ENCODE measurements at places on chromosomes 5 and 9.

DNA sequence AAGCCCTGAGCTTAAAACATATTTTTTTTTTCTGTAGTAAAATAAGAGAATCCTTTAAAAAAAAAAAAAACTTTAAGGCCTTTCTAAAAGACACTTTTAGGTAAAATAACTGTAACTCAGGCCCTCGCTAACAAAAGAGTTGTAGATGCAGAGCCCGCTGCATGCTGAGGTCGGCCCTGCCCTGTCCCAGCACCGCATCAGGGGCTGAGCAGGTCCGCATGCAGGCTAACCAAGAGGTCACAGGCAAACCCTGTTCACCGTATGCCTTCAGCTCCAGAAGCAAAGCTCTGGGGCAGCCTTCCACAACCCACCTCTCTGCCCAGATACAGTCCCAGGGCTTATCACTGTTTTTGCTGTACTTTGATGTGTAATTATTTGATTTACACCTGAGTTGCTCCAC is 216.1 kb downstream of the GNA14 start:
- peaks cover 3% of the 10 kb centered on the region for H3K4me1 ChIP-seq
- no peaks in the 10 kb centered on the region for H3K27me3 ChIP-seq
- H3K4me3 ChIP-seq = no peak overlapping the region

DNA sequence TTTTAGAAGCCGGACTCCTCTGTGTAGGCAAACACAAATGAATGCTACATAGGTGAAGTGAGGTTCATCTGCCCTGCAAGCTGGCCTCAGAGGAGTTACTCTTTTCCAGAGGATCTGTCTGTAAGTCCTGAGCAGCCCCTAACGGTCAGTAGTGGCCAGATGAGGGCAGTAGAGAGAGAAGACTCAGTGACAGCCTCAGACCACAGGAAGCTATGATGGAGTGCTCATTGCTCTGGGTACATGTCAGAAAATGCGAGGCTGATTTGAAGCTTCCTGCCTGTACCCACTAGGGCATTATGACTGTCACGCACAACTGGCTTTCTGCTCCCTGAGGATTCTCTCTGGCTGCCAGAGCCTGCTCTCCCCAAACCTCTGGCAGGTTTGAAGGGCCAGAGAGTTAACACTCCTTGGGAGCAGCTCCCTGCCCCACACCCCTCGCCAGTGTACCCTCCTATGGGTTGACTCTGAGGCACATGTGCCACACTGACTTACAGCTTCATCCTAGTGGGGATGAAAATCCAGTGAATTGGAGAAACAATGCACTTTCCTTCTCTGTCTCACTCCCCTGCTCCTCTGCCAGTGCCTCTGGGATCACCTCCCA is 141.5 kb downstream of the GABRG2 start:
- H3K36me3 ChIP-seq = no peaks in the 10 kb centered on the region
- H3K27ac ChIP-seq = no peak overlapping the region

- DNase-seq = no peak
- no peaks in the 10 kb centered on the region for H3K27me3 ChIP-seq
- no peaks in the 10 kb centered on the region for H3K36me3 ChIP-seq
- no peak overlapping the region for H3K4me3 ChIP-seq
- H3K4me1 ChIP-seq = no peaks in the 10 kb centered on the region
- H3K27ac ChIP-seq = no peak overlapping the region
These were observed 291.6 kb upstream of the C9orf72 start for GRCh38 chr9:27864644-27865438.

DNA sequence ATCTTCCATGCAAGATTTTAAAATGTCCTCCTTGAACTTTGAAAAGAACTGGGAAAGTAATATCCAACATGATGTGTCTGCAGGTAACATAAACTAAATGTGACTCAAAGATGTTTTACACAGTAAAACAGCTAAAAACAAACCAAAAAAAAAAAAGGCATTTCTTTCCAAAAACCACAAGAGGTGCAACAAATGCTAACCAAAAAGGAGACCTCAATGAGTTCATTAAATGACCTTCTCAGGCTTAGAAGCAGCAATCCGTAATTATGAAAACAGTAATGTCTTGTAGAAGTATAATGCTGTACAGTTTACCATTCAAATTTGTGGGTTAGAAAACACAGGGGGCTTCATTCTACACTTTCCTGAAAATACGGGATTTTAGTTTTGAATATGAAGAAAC is 2.5 kb downstream of the RNF145 start:
- H3K4me3 ChIP-seq = peak overlapping the region; percentile 95
- H3K4me1 ChIP-seq = peaks cover 58% of the 10 kb centered on the region
- peaks cover 35% of the 10 kb centered on the region for H3K36me3 ChIP-seq

DNA sequence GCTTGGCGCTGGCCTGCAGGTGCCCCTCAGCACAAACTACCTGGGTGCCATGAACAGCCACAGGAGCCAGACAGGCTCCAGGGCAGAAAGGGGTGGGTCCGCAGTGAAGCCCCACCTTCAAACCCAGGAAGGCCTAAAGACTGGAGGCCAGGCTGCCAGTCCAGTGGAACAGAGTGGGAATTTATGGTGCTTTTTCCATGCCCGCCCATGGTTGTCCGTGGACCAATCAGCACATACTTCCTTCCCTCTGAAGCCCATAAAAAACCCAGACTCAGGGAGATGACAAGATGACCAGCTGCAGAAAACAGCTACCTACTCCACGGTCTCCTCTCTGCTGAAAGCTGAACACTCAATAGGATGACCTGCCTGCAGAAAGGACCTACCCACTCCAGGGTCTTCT is 275.4 kb upstream of the ADRA1B start:
- no peak overlapping the region for H3K27ac ChIP-seq
- no peak for DNase-seq
- H3K4me3 ChIP-seq = no peak overlapping the region
- no peaks in the 10 kb centered on the region for H3K36me3 ChIP-seq

DNA sequence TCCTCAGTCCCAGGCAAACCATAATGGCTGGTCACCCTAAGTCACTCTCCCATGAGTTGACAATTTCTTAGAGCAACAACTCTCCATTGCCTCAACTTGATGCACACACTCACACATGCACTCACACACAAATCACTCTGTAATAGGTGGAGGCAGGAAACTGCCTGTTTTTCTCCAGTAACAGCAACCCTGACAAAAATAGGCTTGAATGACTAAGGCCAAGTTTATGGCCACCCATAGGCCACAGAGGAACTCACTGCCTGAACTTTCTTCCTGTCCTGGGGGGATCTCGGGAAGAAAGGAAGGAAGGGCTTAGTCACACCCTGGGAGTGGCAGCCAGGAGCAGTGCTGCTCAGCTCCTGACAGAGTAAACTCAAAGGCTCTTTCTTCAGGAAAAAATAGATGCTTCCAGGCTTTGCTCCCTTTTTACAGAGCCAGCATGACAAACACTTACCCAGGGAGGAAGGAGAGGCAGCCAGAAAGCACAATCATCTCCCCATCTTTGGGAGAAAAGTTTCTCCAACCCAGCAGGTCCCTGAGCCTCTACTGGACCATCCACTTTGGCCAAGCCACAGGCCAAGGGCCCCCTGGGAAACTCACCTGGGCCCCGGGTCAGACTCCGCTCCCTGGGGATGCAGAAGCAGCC is 368 bp downstream of the SH3TC2 start:
- H3K27ac ChIP-seq = no peak overlapping the region
- H3K4me3 ChIP-seq = no peak overlapping the region
- H3K27me3 ChIP-seq = peaks cover 10% of the 10 kb centered on the region
- no peaks in the 10 kb centered on the region for H3K36me3 ChIP-seq
- no peak for DNase-seq

DNA sequence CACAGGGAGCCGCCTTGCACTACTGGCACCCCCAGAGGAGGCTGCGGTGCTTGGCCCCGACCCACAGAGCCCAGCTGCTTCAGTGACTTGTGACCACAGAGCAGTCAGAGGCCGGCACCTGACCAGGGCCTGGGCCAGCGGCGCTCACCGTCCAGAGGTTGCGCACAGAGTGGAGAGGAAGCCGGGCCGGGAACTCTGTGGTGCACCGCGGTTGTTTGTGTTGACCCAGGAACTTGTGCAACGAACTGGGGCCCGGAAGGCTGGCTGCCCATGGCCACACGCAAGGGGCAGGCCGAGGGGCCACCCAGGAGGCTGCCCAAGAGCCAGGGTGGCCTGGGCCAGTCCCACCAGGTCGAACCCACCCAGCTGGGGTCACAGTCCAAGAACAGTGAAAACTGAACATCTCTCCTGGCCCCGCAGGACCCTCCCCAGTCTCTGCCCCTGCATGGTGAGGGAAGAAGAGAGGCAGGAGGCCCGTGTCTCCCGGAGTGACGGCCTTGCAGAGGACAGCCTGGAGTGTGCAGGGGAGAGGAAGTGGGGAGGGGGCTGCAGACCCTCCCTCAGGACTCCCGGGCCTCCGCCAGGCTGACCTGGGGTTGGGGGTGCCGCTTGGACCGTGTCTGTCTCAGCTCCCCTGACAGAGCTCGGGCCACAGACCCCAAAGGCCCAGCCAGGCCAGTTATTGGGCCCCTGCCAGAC is 42.8 kb upstream of the EGFL7 start:
- no peaks in the 10 kb centered on the region for H3K27me3 ChIP-seq
- no peaks in the 10 kb centered on the region for H3K4me1 ChIP-seq
- DNase-seq = no peak
- H3K4me3 ChIP-seq = no peak overlapping the region
- H3K36me3 ChIP-seq = no peaks in the 10 kb centered on the region
- no peak overlapping the region for H3K27ac ChIP-seq

DNA sequence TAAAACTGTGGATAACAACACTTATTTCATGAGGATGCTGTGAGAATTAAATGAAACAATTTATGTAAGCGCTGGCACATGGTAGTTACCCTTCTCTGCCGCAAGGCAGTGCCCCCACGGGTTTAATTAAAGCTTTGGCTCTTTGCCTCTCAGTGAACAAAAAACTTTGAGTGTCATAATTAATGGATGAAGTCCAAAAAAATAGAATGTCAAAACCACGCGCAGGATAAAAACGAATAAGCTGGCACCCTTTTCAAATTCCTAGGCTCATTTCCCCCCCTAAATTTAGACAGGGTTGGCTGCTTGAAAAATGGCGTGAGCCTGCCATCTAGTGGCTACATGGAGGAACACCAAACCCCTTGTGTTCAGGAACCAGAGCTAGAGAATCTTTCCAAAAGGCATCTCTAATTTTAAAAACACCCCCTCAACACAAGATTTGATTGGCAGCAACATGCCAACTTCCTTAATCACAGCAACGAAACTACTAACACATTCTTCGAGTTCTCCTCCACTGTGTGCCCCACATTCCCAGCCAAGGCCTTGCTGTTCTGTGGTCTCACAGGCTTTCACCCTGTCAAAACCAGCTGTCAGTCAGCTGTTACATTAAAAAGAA is 29.0 kb upstream of the CCNG1 start:
- H3K4me3 ChIP-seq = no peak overlapping the region
- no peaks in the 10 kb centered on the region for H3K36me3 ChIP-seq
- H3K27ac ChIP-seq = no peak overlapping the region
- H3K4me1 ChIP-seq = peaks cover 4% of the 10 kb centered on the region

- peaks cover 30% of the 10 kb centered on the region for H3K36me3 ChIP-seq
- H3K27me3 ChIP-seq = no peaks in the 10 kb centered on the region
- H3K4me1 ChIP-seq = peaks cover 5% of the 10 kb centered on the region
- no peak overlapping the region for H3K4me3 ChIP-seq
These were observed 13.8 kb downstream of the EXOSC2 start for GRCh38 chr9:130707225-130707976.

- DNase-seq = no peak
- H3K27me3 ChIP-seq = no peaks in the 10 kb centered on the region
- H3K36me3 ChIP-seq = no peaks in the 10 kb centered on the region
- no peak overlapping the region for H3K4me3 ChIP-seq
These were observed 151.8 kb upstream of the TLX3 start for GRCh38 chr5:171157276-171157675.

DNA sequence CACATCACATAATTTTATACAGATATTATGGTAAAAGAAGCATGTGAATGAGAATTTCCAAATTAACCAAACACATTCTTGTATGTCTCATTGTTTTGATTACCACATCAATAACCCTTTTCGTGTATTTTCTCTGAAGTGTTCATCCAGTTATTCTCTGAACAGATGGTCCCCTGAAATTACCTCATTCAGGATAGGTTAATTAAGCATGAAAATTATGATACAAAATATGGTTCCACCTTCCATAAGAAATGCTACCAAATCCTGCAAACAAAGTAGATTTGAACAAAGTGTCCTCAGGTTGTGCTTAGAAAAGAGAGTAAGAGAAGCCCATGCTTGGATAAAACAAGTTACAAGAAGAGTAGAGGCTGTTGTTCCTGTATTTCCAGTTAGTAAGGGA is 83.1 kb upstream of the LMNB1 start:
- no peaks in the 10 kb centered on the region for H3K36me3 ChIP-seq
- no peak for DNase-seq
- H3K27me3 ChIP-seq = no peaks in the 10 kb centered on the region
- no peak overlapping the region for H3K27ac ChIP-seq
- H3K4me3 ChIP-seq = no peak overlapping the region

GRCh38 chr5:9545992-9546851 is at the start of gene SEMA5A:
SEMA5A (minus strand) TSS chr5:9546075; CDS start chr5:9379946, 166,129 bp downstream.
- no peak within 1 kb of the TSS for H3K27ac ChIP-seq
- H3K27me3 ChIP-seq = peaks cover 29% of the 10 kb centered on the region
- no peaks in the 10 kb centered on the region for H3K36me3 ChIP-seq

DNA sequence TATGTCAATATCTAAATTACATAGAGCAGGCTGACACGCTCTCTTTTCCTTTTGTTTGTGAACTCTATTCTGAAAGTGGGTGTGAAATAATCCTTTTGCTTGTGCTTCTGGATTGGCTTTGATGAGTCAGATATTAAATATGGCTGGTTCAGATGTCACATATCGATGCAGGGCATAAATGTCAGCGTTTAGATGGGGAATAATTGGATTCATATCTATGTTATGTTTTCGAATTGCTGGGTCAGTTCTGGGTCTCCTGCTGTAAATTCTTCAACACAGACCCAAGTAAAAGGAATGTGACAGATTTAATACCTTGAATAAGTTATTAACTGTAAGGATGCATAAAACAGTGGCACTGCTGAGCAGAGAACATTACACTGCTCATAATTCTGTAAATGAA is 118.7 kb upstream of the SNX2 start:
- H3K4me1 ChIP-seq = no peaks in the 10 kb centered on the region
- no peaks in the 10 kb centered on the region for H3K27me3 ChIP-seq
- H3K36me3 ChIP-seq = no peaks in the 10 kb centered on the region
- no peak for DNase-seq
- H3K4me3 ChIP-seq = no peak overlapping the region

GRCh38 chr9:121450241-121450640 is 49.4 kb downstream of the GGTA1 start:
- no peak overlapping the region for H3K27ac ChIP-seq
- no peak overlapping the region for H3K4me3 ChIP-seq
- peaks cover 21% of the 10 kb centered on the region for H3K4me1 ChIP-seq
- no peaks in the 10 kb centered on the region for H3K36me3 ChIP-seq
- H3K27me3 ChIP-seq = peaks cover 33% of the 10 kb centered on the region

GRCh38 chr5:100550531-100551051 is 15.4 kb downstream of the FAM174A start:
- H3K4me1 ChIP-seq = peaks cover 5% of the 10 kb centered on the region
- DNase-seq = no peak
- H3K27me3 ChIP-seq = no peaks in the 10 kb centered on the region
- no peak overlapping the region for H3K4me3 ChIP-seq
